CD4-positive, alpha-beta T cell (primary cell): ENCODE measurements at places on chromosomes 7 and 10.

- DNase-seq: no peak
These were observed 5.6 kb downstream of the PODXL start for GRCh38 chr7:131550846-131551245.

DNA sequence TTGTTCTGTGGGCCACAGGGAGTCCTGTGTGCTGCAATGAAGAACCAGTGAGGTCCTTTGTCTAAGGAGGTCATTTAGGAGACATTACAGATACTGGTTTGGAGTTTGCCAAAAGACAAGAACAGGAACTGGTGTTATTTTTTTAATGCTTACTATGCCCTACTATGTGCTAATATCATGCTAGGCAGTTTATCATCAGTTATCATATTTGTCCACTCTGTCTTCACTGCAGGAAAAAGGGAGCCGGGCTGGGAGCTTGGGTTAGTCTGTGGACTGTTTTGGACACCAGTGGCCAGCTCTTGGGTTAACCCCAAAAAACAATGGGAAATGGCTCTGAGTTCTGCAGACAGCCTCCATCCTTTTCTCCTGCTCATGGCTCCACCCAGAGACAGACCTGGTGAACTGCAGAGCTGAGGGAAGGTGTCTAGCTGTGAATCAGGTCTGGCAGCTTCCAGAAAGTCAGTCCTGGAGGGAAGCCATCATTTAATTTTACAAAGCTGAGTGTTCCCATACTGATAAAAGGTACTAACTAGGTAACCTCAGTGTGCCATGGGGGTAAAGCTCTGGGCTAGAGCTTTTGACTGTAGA, 101.2 kb upstream of the ZNF746 start:
- DNase-seq: no peak

- DNase-seq: no peak
These were observed 5.5 kb downstream of the ADRA2A start for GRCh38 chr10:111082102-111082975.

DNA sequence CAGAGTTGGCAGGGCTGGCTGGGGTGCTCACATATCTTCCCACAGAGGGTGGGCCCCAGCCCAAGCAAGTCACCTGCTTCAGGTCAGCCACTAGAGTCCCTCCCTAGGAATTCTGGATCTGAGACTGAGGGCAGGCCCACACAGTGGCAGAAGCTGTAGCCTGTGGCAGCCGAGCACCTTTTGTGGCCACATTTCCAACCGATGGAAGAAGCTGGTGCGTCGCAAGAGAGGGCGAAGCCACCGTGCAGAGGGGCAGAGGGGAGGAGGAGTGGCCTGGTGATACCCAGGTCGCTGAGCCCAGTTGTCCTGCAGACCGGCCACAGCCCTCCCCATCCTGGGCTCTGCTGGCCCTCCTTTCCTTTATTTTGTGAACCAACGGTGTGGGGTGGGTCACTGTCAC, 5.3 kb downstream of the POLM start:
- DNase-seq: no peak

DNA sequence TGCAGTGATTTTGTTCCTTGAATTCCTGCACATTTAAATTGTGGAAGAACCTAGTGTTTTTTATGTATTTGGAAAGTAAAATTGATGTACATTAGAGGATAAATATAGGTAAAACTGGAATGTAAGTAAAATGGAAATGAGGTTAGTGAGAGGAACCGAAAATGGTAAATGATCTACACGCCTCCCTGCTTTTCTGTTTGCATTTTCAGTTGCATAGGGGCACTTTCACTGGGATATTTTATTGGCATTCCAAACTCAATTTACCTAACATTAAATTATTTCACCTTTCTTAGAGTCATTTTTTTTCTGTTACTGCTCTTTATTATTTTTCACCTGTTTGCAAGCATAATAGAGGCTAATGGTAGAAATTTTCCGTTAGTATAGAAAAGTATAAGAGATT, 8.0 kb downstream of the CDK13 start:
- no peak for DNase-seq

DNA sequence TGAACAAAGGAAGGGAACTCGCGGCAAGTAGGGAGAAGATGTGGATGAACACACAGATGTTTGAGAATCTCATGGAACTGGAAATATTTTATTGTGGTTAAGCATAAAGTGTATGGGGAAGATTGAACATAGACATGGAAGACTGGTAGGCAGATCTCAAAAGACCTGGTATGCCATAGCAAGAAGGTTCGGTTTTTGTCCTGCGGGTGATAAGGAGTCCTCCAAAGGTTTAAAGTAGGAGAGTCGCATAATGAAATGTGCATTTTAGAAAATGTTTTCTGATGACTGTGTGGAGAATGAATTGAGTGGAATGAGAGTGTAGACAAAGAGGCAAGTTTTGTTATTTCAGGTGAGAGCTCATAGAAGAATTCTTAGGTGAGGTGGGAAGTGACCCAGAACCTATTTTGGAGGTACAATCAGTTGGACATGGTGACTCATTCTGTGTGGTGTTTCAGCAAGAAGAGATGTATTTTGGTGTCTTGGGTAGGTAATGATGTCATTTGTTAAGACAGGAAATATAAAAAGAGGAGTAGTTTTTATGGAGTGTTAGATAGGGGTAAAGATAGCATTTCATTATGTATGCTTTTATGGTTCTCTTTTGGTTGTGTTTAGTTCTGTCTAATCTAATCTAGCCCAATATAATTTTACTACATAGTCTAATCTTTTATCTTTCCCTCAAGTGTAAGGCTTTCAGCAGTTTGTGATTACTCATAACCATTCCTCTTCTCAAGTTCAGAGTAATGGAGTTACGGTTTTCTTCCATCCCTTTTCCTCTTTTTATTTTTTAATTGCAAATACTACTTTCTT, 239.2 kb downstream of the EXOC4 start:
- no peak for DNase-seq

DNA sequence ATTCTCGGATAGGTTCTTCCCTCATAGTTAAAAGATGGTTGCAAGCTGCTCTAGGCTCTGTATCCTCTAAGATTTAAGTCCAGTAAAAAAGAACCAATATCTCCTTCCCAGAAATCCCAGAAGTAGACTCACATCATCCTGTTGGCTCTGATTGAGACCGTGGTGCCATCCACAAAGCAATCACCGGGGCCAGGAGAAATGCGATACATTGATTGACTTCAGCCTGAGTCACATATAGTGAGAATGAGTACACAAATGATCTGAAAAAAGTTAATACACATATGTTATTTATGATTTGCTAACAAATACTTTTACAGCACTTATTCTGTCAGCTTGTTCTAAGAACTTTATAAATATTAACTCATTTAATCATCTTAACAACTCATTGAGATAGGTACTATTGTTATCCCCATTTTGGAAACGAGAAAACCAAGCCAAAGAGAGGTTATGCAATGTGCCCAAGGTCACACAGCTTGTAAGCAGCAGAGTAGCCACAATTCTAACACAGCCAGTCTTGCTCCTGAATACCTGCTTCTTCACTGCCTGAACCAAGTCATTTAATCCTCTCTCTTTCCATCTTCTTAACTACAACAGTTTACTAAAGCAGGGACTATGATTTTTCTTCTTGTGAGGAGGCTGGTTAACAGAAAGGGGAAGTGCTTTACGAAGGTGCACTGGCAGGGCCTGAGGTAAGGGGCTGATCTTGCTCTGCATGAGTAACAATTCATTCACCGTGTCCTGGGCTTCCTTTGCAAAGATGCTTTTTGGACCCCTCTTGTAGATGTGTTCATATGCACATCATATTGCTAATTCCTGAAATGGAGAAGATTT, 177.0 kb downstream of the REEP3 start:
- DNase-seq: no peak

DNA sequence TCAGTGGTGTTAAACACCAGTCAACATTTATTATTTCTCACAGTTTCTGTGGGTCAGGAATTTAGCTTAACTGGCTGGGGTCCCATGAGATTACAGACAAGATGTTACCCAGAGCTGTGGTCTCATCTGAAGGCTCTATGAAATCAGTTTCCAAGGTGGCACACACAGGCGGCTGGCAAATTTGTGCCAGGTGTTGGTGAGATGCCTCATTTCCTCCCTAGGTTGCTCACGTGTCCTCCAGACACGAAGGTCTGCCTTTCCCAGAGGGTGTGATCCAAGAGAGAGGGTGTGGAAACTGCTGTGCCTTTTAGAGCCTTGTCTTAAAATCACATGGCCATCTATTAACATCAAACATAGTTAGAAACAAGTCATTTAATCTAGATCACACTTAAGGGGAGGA, 209.0 kb downstream of the JCAD start:
- no peak for DNase-seq

- DNase-seq: no peak
These were observed 31.6 kb downstream of the USP6NL start for GRCh38 chr10:11579885-11580284.

GRCh38 chr10:33071857-33072256, 113.8 kb upstream of the ITGB1 start:
- no peak for DNase-seq

DNA sequence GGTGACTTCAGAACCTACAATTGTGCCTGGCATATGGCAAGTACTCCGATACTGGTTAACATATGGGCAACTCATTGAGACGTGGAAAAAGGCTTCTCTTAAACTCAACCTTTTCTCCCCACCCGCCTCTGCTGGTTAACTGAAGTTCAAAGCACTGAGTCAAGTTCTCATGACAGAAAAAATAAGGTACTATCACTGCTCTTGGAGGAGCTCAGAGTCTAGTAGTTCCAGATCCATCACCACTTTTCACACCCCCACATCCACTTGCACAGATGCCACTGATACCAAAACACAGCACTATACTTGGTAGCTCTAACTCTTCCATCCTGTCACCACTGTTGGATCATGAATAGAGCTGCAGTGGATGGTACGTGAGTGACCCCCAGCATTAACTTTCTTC, 36.2 kb downstream of the CCDC6 start:
- no peak for DNase-seq

DNA sequence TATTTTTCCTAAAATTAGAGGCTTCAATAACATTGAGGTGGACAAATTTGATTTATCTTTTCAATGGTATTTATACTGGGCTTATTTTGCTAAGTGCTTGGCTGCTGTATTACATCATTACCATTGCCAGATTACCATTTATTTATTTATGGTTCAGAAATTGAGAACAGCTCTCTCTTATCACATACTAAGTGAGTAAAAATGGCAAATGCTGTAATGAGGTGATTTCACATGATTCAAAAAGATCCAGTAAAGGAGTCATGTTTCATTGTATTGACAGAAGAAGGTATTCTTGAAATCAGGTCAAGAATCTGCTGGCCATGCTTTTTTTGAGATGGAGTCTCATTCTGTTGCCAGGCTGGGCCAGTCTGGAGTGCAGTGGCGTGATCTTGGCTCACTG, 322.6 kb downstream of the KIF20B start:
- DNase-seq: no peak

- DNase-seq: no peak
These were observed 103.6 kb downstream of the CACNA2D1 start for GRCh38 chr7:82339958-82340357.

- DNase-seq: no peak
These were observed 179.7 kb downstream of the HGF start for GRCh38 chr7:81590131-81590530.

DNA sequence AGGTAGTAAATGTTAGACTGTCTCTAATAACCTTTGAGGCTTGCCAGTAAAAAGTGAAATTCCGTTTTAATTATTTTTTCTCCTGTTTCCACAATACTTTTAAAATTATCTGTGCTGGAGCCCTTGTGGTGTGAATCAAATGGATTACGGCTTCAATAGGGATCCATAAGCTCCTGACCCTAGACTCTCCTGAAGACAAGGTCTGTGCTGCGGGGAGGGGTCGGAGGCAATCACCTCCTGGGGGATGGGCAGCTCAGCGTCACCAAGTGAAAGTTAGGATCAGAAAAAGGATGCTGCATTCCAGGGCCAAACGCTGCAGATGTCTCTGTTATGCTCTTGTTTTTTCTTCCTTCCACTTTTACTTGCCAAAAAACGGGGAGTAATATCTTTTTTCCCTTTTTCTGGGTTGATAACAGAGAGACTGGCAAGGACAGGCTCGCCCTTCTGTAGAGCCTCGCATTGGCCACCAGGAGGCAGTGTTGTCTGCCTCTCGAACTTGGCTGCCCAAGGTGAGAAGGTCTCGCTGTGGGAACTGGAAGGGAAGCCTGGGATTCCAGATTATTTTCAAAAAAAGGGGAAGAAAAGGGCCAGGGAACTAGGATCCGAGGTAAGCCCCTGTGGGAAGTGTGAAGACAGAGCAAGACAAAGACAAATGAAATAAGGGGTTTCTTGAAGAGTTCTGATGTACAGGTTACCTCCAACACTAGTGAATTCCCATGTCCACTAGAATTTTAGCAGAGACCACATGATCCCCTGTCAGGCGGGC, 621.9 kb downstream of the ACTR3B start:
- no peak for DNase-seq
